ENCODE measurements at places on chromosomes 6 and 20.

DNA sequence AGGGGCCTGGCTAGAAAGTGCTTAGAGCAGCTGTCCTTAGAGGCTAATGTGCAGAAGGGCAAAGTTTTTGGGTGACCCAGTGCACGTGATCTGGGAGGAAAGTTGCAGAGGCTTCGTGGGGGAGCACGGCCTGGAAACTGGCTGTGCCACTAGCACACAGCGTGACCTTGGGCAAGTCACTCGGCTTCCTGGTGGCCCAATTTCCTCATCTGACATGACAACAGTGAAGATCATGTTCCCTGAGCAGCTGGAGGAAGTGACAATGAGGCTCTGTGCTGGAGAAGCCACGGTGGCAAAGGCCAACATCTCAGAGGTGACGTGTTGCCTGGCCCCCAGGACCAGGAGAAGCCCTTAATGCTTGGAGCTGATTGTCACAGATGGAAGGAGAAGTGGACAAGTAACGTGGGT is 99.5 kb downstream of the FOXC1 start:
- DNase-seq, result no peak

- DNase-seq, result no peak
Observed at GRCh38 chr6:52103623-52104022, 16.2 kb upstream of the PKHD1 start.

- DNase-seq, result no peak
Observed at GRCh38 chr20:20255099-20255498, 112.8 kb upstream of the INSM1 start.

- DNase-seq, result no peak
Observed at GRCh38 chr20:17822540-17823408, 123.0 kb downstream of the BANF2 start.

DNA sequence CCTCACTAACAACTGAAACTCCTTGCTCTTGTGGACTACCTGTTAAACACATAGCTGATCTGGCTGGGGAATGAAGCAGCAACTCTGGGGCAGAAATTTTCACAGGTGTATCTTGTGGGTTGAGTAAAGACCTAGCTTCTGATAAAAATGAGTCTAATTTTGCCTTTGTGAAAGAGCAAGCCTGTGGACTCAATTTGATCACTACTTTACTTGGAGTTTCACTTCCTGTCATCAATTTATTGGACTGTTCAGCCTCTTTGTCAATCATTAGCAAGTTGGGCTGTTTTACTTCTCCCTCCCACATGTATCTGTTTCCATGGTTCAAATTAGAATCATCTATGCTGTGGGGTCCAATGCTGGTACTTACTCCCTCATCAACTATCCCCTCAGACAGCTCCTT is 29.6 kb upstream of the CRIP3 start:
- DNase-seq, result no peak

DNA sequence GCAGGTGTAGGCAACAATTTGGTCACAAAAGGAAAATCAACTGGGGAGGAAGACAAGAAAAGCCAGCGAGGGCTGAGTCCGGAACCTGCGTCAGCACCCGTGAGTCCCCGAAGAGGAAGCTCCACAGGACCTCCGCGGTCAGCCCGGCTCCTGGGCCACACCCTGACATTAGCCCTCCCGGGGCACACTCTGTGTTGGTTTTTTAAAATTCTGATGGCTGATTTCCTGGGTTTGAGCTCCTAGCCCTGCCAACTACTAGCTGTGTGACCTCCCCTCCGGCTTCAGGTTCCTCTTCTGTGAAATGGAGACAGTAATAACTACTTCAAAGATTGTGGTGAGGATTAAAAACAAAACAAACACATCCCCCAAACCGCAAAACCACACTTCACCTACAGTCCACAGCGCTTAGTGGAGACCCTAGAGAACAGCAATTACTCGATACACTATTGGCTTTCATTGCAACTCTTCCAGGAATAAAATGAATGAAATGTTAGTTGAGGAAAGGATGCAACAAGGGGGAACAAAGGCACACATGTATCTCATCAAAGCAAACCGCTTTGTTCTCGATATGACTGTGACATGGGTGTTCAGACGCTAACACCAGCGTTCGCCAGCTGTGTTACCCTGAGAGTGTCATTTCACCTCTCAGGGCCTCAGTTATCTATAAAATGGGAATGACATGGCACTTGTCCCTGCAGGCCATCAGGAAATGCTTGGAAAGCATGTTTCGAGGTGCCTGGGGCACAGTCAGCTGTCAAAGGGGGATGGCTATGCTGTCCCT is 985 bp downstream of the ZBP1 start:
- DNase-seq, result no peak

DNA sequence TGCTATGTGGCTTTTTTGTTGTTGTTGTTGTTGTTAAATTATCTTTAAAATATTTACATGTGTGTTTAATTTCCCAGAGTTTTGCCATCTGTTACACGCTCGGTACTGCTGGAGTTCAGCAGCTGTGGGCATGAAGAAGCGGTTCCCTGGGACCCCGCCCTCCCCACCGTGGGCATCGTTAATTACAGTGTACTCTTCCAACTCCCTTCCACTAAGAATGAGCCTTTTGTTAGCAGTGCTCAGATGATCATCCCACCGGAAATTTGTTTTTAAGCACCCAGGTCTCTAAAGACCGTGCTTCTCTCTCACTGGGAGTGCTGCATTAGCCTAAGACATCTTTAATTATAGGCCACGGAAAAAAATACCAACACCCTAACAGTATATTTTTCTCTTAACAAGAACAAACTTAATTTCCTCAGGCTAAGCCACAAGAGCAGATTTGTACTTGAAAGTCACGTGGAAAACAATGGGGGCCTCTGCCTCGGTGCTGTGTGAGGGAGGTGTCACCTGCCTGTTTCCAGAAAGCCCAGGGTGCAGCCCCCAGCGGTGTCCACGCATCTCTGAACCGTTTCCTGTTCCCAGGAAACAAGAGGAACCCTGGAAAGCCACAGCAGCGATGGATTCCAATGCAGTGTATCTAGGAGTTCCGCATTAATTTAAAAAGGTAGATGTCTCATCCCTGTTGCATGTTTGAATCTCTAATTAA is 113.3 kb upstream of the FRMD1 start:
- no peak for DNase-seq

GRCh38 chr6:36598739-36599318 is 4.7 kb downstream of the SRSF3 start:
- DNase-seq, result no peak

DNA sequence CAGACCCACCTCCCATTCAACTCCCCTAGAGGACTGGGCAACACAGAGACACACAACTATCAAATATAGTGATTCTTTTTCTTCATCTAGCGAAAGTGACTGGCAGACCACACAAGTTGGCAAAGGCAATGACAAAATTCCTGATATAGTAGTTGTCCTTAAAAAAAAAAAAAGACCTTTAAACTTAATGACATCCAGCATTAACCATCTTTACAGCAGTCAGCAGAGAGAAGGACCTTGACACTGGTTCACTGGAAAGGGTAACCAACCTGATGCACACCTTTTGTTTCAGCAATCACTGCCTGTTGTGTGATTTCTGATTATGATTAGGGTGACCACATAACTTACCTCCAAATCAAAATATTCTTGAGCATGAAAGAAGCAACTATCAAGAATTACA is 1.7 kb upstream of the CNKSR3 start:
- no peak for DNase-seq

GRCh38 chr6:38068854-38069590 is 249.5 kb downstream of the ZFAND3 start:
- DNase-seq, result no peak

- DNase-seq, result no peak
Observed at GRCh38 chr6:161918109-161918531, 644.3 kb upstream of the AGPAT4 start.

GRCh38 chr6:109902870-109903269 is 75.2 kb upstream of the GPR6 start:
- DNase-seq, result no peak
